ENCODE measurements at places on chromosomes 11 and 22. TPM values are rescaled to one million over a fixed set of nuclear protein-coding genes. Genes with fewer than 3 reads are reported as not detected.

Gene KCNQ1
- total RNA-seq = not detected

Gene SAC3D1
- total RNA-seq = 18.9 TPM

Gene KLHL22
- 7.0 TPM for total RNA-seq

Gene SLC6A5
- total RNA-seq = not detected

Gene NDUFS8
- total RNA-seq = 270 TPM
